ENCODE measurements at places on chromosomes 7 and 10. TPM values are rescaled to one million over a fixed set of nuclear protein-coding genes. Genes with fewer than 3 reads are reported as not detected.

BLNK gene
- total RNA-seq = 2.9 TPM

NKX1-2 gene
- total RNA-seq = 0.33 TPM

UFSP1 gene
- 3.7 TPM for total RNA-seq

ODAD2 gene
- not detected for total RNA-seq

ACBD7 gene
- 1.0 TPM for total RNA-seq

TMEM26 gene
- 17.4 TPM for total RNA-seq

SOSTDC1 gene
- total RNA-seq = 2.6 TPM

CPXM2 gene
- 7.2 TPM for total RNA-seq
